Cerebellar nuclear complex (tissue), 1 donor: ENCODE measurements at places on chromosomes 2 and 18.

- DNase-seq: no peak
Measured at GRCh38 chr2:236843161-236843968, 242.3 kb upstream of the COPS8 start.

GRCh38 chr18:56522816-56523215 lies 115.6 kb downstream of the TXNL1 start:
- DNase-seq: no peak

- no peak for DNase-seq
Measured at GRCh38 chr2:10875126-10875525, 36.6 kb upstream of the KCNF1 start.

- DNase-seq: no peak
Measured at GRCh38 chr2:75432761-75433361, 127.9 kb downstream of the EVA1A start.

DNA sequence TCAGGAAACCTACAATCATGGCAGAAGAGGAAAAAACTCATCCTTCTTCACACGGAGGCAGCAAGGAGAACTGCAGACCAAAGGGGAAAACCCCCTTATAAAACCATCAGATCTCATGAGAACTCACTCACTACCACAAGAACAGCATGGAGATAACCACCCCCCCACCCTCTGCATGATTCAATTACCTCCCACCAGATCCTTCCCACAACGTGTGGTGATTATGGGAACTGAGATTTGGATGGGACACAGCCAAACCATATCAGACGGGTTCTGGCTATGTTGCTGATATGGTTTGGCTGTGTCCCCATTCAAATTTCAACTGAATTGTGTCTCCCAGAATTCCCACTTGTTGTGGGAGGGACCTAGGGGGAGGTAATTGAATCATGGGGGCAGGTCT lies 28.7 kb upstream of the CCDC150 start:
- DNase-seq: no peak

GRCh38 chr2:20584399-20585358 lies 66.2 kb downstream of the HS1BP3 start:
- no peak for DNase-seq

GRCh38 chr2:133374781-133375180 lies 193.5 kb downstream of the NCKAP5 start:
- DNase-seq: no peak

- no peak for DNase-seq
Measured at GRCh38 chr2:215149486-215149885, 11.1 kb upstream of the ABCA12 start.

DNA sequence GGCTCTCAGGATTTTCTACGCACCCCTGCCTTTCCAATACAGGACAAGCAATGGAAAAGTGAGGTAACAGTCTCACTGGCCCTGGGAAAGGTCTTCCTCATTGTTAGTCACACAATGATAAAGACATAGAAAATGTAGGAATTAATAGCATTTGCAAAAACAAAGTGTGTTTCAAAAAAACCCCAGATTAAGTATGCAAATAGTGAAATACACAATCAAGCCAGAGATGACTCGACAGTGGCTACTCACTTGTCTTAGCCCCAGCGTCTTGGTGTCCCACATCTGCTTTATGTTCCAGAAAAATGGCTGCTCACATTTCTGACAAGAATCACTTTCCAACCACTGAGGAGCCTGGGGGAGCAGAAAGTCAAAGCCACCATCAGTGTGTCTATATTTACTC lies 47.0 kb upstream of the AP1S3 start:
- no peak for DNase-seq

- DNase-seq: no peak
Measured at GRCh38 chr2:220198896-220199295, 571.5 kb downstream of the SLC4A3 start.

DNA sequence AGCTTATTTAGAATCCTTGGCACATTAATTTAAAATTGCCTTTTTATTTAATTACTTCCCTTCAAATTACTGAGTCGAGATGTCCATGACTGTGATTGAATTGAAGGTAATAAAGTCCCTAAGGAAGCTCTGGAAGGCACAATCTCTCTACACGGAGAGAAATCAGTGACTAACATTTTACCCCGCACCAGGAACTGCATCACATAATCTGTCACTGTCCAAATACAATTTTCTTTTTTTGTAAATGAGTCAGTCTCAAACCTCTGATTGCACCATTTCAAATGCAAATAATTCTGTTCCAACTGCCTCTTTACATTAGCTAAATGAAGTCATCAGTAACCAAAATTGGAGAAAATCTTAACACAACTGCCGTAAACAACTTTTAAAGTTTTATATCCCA lies 311.9 kb downstream of the CCDC178 start:
- no peak for DNase-seq

- no peak for DNase-seq
Measured at GRCh38 chr2:125559186-125559585, 1096.8 kb upstream of the GYPC start.

GRCh38 chr2:65357095-65357958 lies 75.1 kb downstream of the SPRED2 start:
- DNase-seq: no peak

GRCh38 chr2:28488083-28488830 lies 7.6 kb upstream of the PLB1 start:
- DNase-seq: no peak

DNA sequence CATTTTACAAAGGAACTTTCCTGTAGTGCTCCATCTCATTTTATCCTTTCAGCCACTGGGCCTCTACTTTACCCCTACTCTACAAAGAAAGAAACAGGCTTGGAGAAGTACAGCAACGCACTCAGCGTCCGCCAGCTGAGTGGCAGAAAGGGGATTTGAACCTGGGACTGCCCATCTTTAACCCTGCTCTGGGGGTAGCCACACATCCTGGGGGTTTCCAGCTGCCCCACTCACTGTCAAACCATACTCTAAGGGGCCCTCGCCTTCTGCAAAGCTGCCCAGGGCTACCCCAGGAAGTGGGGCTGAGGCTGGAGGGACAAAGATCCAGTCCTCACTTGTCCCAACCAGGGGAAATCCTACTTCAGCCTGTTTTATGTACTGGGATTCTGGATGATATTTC lies 17.9 kb downstream of the HS1BP3 start:
- DNase-seq: no peak

- no peak for DNase-seq
Measured at GRCh38 chr2:38474021-38474456, 97.0 kb upstream of the ATL2 start.

DNA sequence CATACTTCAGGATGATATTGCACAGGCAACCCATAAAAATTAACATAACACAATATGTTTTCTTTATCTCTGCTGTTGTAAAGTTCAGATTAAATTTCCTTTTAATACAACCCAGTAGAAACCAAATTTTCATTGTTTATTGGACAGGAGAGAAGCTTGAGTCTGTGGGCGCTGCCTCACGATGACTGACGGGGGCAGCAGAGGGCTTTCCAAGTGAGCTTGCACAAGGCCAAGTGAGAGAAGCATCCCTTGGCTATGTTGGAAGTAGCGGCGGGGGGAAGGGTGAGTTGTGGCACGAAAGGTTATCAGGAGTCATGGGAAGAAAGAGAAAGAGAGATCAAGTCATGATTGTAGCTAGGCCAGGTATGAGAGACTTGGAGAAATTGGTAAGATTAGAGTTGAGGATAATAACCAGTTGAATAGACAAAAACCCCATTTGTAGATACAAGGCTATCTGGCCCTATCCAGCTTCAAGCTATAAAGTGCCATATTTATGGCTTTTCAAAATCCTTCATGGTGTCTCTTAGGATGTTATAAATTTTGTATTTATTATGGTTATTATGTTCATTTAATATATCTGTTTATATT lies 413.7 kb upstream of the FAM98A start:
- no peak for DNase-seq

- DNase-seq: no peak
Measured at GRCh38 chr2:8144785-8145184, 537.1 kb upstream of the ID2 start.

- no peak for DNase-seq
Measured at GRCh38 chr18:41858761-41859555, 96.1 kb upstream of the PIK3C3 start.

DNA sequence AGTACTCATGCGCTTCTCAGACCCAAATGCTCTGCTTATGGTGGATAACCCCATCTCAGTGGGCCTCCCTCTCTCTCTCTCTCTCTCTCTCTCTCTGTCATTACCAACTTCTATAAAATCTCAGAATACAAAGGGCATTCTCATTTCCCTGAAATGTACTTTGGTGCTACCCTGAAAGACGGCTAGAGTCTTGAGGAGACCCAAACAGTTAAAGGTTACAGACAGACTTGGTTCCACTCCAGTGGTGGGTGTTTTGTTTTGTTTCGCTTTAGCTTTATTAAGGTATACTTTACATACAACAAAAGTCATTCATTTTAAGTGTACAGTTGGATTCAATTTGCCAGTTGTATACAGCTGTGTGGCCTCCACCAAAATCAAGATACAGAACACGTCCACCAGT lies 60.9 kb downstream of the BCL11A start:
- DNase-seq: no peak

DNA sequence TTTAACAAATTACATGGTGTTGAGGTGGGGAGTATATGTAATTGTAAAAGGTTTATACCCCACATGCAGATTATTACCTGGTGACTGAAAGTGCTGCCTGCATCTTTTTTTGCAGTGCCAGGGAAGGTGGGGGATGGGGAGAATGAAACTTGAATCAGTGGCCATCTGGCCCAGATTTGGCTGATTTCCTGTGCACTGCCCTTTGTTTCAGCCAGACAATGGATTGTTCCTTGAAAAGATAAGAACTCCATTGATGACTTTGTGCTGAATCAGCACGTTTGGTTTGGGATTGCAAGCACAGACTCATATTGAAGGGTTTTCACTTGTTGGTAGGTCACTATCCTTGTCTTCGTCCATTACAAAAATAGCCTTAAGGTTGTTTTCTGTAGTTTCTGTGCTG lies 20.9 kb downstream of the GREB1L start:
- no peak for DNase-seq

DNA sequence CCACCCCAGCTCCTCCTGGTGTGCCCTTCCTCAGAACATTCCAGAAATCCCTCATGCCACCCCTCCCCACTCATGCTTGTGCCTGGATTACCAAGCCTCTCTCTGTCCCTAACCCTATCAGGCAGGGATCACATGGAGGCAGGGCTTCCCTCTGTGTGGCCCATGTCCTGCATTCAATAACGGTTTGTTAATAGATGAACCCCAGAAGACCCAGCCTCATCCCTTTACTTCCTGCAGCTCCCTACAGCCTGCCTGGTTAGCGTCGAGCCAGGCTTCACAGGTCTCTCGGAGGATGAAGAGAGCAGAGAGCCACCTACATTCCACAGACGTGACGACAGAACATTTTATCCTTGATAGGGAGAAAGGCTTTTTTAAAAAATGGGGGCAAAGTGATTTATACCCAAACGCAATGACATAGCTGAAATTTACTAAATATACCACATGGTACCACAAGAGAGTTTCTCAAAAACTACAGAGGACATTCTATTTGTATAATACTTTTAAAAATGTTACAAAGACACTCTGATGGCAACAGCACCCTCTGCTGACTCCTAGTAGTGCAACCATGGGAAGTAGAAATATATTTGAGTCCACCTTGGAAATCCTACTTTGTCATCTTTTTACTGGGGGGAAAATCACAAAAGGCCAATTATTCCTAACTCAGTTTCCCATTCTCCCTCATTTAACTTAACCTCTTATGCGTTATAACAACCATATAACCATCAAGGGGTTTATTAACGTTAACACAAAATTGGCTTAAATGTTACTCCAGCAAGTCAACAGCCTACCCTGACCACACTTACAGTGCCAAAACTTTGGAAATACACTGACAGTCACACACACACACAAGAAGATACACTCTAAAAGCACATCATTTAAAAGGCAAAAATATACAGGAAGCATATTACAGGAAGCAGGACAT lies 30.7 kb downstream of the FBXO15 start:
- DNase-seq: no peak

- no peak for DNase-seq
Measured at GRCh38 chr2:53317861-53318260, 449.7 kb upstream of the CHAC2 start.

DNA sequence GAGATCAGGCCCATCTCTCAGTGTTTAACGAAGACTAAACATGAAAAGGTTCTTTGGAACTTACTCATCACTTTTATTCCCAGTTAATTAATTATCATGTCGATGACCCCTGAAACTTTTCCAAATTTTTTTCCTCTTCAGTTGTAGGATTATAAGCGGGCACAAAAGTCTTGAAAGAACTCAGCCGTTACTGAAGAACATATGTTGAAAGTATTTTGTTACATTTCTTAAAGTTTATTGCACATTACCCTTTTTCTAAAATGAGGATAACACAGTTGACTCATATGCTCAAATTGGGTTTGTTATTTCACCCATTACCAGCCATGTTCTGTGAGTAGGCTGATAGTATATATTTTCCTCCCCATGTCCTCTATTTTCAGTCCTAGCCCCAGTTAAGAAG lies 75.9 kb upstream of the COL3A1 start:
- no peak for DNase-seq

DNA sequence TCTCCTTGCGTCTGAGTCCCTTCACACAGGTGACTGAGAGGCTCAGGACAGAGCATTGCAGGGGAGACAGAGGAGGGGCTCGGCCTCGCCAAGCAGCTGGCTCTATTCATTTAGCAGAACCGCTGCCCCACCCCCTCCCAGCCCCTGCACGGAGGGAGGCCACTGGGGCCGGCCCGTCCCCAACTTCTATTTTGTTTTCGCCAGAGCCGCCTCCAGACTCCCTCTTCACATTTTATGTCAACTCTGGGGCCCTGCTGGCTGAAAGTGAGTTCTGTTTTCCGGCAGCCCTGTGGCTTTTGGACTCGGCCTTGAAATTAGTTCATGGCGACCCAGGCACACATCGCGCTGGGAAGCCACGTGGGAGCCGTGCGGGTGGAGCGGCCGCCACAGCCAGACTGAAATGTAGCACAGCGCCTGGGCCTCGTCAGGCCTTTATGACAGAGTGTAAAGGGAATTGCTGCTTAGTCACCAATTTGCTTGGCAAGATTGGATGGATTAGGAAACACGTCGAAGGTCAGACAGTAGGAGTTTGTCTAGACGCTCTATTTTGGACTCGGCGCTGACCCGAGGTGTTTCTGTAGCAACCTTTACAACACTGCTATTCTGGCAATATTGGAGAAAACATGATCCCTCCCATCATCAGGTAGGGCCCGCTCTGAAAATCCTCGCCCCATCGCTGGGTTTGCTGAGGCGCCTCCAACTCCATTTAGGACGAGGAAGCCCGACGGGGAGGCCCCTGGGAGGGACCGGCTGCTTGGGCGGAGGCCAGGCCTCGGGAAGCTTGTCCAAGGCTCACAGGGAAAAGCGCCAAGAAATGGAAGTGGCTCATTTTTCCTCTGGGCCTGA lies 90.7 kb upstream of the CTDP1 start:
- DNase-seq: no peak

GRCh38 chr2:71006955-71007799 lies 12.5 kb upstream of the TEX261 start:
- no peak for DNase-seq
